ENCODE measurements at places on chromosomes 1 and 21.

DNA sequence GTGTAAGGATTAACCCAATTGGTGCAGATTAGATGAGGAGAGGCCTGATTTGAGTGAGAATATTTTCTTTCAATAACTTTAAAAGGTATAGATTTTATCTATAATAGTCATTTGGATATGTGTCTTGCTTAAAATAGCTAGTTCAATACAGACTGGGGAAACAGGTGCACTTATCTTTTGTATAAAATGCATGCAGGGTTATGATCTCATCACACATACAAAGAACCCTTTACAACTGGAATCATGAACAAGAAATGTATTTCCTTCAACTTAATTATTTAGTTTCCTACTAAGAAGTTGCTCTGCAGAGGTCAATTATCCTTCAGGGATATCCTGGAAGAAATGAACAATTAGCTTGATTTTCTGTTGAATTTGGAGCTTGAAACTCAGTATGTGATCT is 259.6 kb downstream of the PTBP2 start:
- DNase-seq: no peak

DNA sequence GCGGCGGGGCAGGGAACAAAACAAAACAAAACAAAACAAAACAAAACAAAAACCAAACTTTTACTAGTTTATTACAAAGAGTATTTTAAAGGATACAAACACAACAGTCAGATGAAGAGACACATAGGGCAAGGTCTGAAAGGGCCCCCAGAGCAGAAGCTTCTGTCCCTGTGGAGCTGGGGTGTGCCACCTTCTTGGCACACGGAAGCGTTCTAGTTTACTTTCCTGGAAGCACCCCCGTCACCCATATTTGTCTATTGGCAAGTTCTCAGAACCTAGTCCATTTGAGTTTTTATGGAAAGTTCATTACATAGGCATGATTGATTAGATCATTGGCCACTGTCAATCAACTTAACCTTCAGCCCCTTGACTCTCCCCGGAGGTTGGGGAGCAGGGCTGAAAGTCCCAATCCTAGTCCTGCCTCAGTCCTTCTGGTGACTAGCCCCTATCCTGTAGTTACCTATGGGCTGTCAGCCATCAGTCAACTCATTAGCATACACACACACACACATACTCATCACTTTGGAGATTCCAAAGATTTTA is 380.4 kb downstream of the DPYD start:
- no peak for DNase-seq

GRCh38 chr1:177753655-177754054 is 216.2 kb downstream of the SEC16B start:
- DNase-seq: no peak

- no peak for DNase-seq
These were observed 57.9 kb upstream of the S1PR1 start for GRCh38 chr1:101178688-101179491.

DNA sequence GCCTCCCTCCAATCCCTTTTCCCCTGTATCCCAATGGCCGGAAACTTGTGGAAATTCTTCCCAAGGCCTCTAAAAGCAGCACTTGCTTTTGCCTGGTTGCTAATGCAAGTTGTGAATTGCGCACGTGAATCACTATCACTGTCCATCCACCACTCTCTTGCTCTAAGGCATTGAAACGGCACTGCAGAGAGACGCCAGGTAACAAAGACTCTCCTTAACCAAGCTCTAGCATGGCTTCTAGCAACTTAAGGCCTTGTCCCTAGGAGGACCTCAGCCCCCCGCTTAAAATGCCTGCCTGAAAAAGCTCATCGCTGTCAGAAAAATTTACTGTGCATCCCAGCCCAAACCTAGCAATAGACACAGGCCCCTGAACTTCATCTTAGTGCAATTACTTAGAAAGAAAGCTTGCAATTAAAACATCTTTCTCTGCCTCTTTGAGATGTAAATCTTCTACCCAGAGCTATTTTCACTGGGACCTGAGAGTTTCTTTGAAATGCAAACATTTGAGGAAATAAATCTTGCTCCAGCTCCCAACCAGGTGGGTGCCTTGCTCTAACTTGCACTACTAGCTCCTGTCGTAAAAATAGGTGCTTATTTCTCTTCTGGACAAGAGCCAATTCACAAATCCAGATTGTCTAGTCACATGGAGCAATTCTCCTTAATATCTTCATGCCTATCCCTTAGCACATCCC is 32.9 kb upstream of the ITLN2 start:
- no peak for DNase-seq

Measured in naive B cell (primary cell).